T-helper 2 cell (primary cell): ENCODE measurements at places on chromosomes 3 and 15.

- no peak for DNase-seq
Observed at GRCh38 chr3:40845447-40845846, 320.7 kb downstream of the ZNF621 start.

GRCh38 chr3:16024548-16024947 is 149.9 kb upstream of the GALNT15 start:
- DNase-seq, result no peak

DNA sequence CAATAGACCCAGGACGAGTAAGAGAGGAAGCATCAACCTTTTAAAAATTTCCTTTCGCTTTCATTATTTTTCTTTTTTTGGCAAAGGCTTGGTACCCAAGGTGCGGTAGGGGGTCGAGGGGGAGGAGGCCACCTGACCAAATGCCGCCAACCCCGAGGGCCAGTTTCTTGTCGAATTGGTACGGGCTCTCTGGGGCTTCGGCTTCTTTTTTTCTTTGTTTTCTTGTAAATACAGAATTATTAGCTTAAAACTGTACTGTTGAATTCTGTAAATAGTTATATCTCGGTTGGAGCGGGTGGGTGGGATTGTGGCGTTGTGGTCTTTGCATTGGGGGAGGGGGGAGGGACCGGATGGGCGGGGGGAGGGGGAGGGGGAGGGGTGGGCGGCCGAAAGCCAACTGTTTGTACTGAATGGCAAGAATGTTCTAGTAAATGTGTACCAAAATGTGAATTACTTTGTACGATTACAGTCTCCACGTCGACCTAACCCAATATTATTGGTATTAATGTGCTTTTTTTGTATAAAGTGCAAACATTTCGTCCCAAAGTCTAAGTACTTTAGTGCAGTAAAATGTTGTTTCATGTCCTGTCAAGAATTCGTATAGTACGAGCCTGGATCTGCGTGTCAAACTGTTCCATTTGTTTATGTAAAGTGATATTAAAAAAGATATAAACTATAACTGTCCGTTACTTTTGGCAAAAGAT is 4.7 kb downstream of the ZIC1 start:
- no peak for DNase-seq

DNA sequence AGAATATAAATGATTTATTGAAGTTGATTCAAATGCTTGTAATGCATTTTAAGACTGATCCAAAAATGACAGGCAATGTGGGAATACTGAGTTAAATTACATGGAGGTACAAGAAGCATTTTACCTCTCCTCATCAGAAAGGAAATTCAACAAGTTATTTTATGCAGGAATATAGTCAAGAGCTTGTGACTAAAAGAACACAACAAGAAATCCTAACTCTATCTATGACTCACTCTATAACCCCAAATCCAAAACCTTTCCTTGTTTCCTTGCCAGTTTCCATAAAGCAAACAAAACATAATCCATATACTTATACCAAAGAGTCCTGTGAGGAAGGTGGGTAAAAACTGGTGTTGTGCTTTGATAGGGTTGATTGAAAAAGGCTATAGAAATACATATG is 30.8 kb downstream of the SIN3A start:
- no peak for DNase-seq

GRCh38 chr3:191330530-191331048 is 263 bp upstream of the UTS2B start:
- DNase-seq, result no peak
